Stimulated activated CD4-positive, alpha-beta T cell treated with anti-CD3 and anti-CD28 coated beads, Interleukin-2, amount 100 ng/mL, for 48 hours (primary cell): ENCODE measurements at places on chromosomes 4 and X.

DNA sequence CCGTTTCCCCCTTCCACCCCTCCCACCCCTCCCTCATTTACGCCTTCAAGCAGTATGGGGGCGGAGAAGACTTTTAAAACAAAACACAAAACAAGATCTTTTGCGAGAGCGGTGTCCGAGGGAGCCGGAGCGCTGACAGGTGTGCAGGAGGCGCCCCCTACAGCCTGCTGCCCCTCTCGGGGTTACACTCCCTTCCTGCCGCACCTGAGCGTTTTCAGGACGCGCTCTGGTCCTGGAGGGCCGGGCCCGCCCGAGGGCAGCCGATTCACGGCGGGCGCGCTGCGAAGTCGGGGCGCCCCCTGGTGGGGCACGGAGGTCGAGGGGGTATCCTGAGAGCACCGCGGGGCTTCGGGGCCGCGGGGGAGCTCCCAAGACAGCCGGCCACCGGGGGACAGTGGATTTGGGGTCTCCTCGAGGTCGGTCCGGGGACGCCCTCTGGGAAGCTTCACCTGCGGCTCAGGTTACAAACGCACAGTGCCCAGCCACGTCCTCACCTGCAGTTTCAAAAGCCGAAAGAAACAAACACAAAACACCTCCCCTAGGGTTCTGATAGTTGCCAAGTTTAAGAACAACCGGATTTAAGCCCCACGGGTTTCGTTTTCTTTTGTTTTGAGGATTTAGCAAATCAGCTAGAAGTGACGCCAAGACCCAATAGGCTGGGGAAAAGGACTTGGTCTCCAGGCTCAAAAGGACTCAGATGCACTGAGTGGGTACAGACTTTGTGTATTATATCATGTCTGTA is 8.0 kb upstream of the NEUROG2 start:
- DNase-seq, result peak; percentile 72

DNA sequence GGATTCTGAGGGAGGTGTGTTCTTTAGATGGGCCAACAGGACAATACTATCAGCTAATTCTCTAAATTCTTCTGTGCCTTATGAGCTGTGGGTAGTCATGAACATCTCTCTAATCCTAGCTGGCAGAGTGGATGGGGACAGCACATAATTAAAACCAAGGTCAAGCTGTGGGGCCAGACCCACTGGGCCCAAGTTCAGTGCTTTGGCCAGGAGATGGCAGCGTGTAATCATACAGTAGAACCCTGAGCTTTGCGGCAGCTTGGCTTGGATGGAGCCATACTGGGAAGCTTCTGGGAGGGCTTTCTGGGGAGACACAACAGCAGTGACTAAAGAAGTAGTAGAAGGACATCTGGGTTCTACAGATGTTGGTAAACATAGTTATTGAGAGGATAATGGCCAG is 140.3 kb upstream of the CXCL13 start:
- peak; percentile 28 for DNase-seq

- DNase-seq, result no peak
Observed at GRCh38 chr4:173121076-173121561, 47.5 kb upstream of the GALNT7 start.

GRCh38 chr4:45370408-45370807 is 644.1 kb upstream of the GNPDA2 start:
- DNase-seq, result no peak

GRCh38 chrX:150258463-150259430 is 104.4 kb upstream of the MAMLD1 start:
- DNase-seq, result no peak

DNA sequence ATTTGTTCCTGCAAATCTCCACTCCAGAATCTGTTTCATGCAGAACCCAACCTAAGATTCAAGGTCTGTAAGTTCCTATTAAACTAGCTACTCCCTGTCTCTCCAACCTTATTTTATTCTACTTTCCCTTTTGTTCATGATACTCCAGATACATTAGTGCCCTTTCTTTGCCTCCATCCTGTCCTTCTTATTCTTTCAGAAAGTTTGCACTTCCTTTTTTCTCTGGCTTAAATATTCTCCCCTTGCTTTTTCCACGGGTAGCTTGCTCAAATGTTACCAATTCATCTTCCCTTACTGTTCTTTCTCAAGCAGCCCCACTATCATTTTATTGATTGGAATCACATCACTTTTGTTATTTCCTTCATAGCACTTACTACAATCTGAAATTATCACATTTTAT is 72.1 kb downstream of the CAMK2D start:
- DNase-seq, result no peak

DNA sequence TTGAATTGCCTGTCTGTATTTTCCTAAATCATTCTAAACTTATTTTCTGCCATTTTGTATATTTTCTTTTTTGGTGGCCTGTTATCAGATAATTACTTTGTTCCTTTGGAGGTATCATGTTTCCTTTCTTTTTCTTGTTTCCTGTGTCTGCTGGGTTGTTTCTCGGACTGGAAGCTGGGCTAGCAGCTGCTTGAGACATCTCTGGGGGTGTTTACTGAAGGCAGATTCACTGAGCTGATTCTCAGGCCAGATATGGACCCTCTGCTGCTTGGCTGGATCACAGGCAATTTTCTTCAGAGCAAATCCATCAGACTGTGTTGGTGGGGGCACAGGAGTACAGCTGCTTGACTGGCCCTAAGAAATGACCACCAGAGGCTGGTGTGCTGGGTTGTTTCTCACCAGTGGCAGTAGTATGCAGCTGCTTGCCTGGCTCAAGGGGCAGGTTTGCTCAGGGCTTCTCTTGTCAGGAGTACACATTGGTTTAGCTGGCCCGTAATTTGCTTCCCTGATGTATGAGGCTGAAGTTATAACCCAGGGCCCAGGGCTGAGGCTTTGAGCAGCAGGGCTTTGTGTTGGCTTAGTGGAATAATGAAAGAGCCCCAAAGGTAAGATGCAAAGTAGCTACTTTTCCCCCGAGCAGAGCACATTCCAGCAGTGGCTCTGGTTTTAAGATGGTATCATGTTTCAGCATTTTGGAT is 680.6 kb downstream of the TECRL start:
- no peak for DNase-seq

DNA sequence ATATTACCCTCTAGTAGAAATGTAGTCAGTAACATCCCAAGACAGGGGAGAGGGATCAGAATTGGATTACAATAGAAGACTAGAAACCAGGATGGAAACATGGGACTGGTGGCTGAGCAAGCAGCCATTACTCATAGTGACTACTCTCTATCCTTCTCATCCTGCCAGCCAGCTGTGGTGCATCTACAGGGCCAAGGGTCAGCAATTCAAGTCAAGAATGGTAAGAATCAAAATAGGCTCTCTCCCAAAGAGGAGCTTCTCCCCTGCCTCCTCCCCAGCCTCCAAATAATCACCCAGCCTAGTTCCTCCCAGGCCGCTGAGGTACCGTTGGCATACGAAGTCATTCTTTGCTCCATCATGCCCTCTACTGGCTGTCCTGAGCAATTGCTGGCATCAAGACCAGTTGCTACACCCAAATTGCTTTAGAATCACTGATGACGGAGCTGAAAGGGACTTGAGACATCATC is 19.4 kb downstream of the AWAT2 start:
- peak; percentile 57 for DNase-seq

DNA sequence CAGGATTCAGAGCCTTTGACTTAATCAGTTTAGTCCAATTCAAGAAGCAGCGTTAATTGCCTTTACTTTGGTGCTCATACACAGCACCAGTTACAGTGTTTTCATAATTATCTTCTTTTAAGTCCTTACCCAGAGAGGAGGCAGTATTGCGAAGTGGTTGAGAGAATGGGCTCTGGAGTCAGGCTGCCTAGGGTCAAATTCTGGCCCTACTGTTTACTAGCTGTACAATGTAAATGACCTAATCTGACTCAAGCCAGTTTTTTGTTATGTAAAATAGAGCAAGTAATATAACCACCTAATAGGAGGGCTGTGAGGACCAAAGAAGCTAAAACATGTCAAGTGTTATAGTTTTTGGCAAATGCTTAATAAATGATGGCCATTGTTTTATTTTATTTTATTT is 27.6 kb downstream of the WDR44 start:
- no peak for DNase-seq
